Suppressor macrophage (primary cell): ENCODE measurements at places on chromosomes 11 and 22.

DNA sequence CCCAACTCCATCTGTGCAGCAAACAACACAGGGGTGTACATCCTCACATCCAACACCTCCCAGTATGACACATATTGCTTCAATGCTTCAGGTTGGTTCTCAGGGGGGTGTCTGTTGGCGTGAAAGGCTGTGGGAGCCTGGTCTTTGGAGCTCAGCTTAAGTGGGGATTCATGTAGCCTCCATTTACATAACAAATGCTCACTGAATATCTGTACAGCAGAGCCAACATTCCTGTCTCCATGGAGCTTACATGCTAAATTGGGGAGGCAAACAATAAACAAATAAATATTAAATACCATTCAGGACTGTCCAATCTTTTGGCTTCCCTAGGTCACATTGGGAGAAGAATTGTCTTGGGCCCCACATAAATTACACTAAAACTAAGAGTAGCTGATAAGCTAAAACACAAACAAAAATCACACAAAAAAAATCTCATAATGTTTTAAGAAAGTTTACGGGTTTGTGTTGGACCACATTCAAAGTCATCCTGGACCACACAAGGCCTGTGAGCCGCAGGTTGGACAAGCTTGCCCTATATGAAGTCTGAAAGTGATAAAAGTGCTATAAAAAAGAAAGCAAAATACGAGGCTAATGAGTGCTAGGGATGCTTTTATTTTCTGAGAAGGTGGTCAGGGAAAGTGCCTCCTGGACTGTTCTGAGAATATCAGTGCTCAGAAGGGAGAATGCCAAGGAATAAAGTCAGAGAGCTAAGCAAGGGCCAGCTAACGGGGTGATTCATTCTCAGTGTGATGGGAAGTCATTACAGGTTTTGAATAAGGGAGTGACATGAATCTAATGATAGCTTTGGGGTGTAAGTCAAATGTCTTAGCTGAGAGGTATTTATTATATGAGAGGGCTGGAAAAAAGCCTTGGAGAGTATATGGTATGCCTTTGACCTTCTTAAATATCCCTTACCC, 41.6 kb downstream of the CD44 start:
- no peak for DNase-seq

- DNase-seq = no peak
These were observed 75.7 kb downstream of the CCDC83 start for GRCh38 chr11:85930879-85931366.

- no peak for DNase-seq
These were observed 92.4 kb upstream of the TMEM45B start for GRCh38 chr11:129723146-129723760.

DNA sequence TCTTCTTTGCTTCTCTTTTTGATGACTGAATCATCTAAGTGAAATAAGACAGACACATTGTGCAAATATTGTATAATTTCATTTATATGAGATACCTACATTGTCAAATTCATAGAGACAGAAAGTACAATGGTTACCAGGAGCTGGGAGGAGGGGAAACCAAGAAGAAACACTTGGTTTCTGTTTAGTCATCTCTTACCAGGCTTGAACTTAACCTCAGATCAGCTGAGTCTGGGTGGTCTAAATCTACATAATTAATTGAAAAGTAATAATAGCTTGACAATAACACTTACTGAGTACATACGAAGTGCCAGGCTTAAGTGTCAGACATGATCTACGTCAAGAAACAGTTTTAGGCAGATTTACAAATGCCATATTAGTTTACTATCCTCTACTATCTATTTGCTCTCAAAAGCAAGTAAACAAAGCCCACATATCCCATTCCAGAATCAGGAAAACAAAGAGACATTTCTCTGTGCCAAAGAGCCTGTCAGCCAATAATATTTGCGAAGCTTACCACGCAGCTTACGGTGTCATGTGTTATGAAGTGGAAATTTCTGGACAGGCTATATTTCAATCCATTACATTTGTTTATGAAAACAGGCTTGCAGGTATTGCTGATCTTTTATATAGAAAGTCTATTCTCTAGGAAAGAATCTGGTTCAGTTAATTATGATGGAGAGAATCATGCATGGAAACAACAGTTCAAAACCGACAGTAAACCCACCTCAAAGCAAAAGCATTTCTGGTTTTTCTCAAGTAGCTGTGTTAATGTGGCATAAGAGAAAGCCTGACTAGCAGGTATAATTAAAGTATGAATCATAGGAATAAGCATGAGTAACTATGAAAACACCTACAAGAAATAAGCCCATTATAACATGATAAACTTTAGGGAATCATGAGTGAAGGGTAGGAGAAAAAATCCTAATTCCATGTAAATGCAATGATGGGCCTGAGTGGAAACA, 2.7 kb upstream of the ARHGAP42 start:
- DNase-seq = no peak

- no peak for DNase-seq
These were observed 88.4 kb downstream of the RSF1 start for GRCh38 chr11:77732143-77732542.

- peak; percentile 98 for DNase-seq
These were observed at the start of gene SNU13 for GRCh38 chr22:41688365-41689211. Gene SNU13, minus strand, starts transcription at chr22:41688867. Its CDS starts 71 bp downstream, at chr22:41688796.

GRCh38 chr11:121082670-121083069, 18.4 kb upstream of the TECTA start:
- DNase-seq = peak; percentile 1
